ENCODE measurements at places on chromosomes 3 and 15.

DNA sequence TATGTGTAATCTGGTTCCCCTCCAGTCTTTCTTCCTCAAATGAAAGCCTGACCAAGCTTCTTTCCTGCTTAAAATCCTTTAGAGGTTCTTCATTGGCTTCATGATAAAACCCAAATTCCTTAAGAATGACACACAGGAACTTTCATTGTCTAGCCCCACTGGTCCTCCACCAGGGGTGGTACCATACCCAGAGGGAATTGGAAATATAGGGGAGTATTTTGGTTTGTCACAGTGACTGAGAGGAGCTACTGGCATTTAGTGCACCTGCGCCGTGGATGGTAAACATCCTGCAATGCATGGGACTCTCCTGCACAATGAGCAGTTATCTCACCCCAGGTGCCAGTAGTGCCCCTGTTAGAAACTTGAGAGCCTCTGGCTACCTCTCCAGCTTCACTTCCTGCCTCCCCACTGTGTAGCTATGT lies 10.8 kb downstream of the ZWILCH start:
- no peak for DNase-seq

- no peak for DNase-seq
Measured at GRCh38 chr3:78143000-78143399, 1103.1 kb downstream of the ROBO2 start.

- no peak for DNase-seq
Measured at GRCh38 chr3:61765157-61765876, 203.9 kb downstream of the PTPRG start.

GRCh38 chr15:36905908-36906307 lies 194.4 kb downstream of the MEIS2 start:
- no peak for DNase-seq

DNA sequence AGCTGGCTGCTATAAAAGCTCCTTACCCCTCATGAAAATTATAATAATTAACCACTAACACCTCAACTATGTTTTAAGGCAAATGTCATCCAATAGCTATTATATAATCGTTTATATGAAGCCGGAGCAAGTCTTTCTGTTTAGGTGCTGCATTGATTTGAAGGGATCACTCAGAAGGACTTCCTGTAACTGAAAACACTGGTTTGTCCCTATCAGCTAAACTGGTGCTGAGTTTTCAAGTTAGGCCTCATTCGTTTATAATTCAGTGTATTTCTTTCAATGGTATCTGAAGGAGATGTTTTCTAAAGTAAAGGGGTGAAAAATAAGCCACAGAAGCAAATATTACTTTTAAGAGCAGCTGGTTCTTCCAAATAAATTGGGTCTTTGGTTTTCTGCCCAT lies 14.2 kb downstream of the MEIS2 start:
- no peak for DNase-seq

Data from activated CD8-positive, alpha-beta memory T cell treated with anti-CD3 and anti-CD28 coated beads for 1 hour (primary cell).